IPS DF 19.7 (cell line): ENCODE measurements at places on chromosomes 2 and 18.

GRCh38 chr2:95719473-95720060 is 127.8 kb downstream of the TRIM43 start:
- no peak for DNase-seq

DNA sequence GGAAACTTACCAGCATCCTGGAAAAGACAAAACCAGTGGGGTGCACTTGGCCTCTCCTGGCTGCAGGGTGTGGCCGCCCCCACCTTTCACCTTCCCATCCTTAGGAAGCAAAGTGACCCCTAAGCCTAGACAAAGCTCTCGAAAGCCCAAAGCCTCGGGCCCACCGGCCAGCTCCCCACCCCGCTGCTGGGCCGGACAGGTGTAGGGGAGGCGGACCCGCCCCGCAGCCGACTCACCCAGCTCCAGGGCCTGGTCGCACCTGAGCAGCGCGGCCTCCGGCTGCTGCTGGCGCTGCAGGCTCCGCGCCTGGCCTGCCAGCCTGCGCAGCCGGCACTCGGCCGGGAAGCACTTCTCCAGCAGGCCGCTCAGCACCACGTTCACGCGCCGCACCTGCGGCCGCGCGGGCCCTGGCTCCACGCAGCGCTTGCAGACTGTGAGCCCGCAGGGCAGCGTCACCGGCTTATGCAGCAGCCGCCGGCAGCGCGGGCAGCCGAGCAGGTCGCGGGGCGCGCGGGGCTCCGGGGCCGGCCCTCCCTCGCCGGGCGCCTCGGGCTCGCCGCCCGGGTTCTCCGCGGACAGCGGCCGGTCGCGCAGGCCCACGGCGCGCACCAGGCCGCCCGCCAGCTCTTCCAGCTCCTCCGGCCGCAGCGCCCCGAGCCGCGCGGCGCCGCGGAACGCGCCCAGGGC is 979 bp downstream of the LONRF2 start:
- DNase-seq: peak; percentile 45

- DNase-seq: no peak
Observed at GRCh38 chr18:44882163-44882868, 201.6 kb downstream of the SETBP1 start.

DNA sequence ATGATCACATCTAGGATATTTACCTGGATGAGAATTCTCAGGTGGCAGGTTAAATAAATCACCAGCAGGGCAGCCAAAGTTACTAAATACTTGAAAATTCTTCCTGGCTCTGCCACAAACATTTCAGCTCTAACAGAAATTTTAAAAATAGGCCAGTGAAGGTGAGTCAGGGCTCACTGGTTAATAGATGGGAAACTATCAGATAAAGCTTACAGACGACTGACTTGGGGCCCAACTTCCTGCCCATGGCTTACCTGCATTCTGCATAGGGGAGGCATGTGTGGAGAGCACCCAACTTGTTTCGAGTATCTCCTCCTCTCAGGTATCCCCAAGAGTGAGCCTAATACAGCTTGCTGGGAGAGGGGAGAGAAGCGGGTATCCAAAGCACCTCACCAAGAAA is 57.8 kb downstream of the SPRED2 start:
- DNase-seq: no peak

DNA sequence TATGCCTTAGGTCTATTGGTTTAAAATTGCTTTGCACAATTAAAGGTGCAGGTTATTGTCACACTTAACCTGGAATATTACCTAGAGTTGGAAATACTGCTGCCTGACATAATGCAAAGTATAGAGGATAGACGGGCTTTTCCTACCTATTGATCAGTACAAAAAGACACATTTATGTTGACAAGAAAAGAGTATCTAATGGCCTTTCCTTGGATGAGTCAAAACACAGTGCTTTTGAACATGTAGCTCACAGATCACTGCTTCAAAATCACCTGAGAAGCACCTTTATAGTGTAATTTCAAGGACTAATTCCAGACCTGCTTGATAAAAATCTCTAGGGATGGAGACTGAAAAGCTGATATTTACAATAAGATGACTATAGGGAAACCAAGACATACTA is 262.8 kb downstream of the DCC start:
- DNase-seq: no peak
